HTR-8/SVneo (cell line): ENCODE measurements at places on chromosomes 7 and 10.

DNA sequence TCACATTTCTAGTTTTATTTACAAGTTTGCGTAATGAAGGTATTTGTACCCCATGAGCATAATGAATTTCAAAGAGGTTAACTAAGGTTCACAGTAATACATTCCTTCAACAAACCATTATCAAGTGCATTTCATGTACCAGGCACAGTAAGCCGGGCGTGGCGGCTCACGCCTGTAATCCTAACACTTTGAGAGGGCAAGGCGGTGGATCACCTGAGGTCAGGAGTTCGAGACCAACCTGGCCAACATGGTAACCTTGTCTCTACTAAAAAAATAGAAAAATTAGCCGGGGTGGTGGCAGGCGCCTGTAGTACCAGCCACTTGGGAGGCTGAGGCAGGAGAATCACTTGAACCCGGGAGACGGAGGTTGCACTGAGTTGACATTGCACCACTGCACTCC lies 4.3 kb upstream of the EIF3A start:
- DNase-seq = no peak

DNA sequence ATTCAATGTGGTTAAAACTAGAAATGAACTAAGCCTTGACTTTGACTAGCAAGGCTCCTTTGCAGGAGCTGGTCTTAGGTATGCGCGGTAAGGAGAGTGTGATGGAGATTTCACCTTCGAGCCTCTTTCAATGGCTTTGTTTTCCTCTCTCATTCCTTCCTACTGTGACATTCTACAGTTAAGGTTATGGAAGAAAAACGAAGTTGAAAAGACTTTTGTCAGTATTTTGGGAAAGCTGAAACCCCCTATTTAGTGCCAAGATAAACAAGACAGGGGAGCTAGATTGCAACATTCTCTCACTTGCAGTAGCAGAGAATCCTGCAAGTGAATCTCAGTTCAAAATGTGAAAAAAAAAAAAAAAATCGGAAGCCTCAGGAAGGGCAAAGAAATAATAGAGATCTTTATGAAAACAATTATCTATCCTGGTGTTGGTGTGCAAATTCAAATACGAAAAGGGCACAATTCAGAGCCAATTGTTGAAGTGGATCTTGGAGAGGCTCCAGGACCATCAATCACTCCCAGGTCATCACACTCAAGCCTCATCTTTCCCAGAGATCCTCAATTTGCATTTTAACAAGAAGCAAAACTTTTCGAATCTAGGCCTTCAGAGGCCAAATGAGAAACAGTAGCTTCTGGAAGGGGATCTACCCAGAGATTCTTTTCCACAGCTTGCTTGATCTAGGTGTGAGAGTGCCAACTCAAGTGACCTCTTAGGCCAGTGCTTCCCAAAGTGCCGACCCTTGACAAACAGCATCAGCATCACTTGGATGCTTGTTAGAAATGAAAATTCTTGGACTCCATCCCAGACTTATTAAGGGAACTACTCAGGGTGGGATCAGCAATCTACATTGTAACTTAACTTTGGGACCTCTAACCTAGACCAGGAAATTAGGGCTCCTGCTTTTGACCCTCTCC lies 163.8 kb downstream of the INHBA start:
- no peak for DNase-seq

GRCh38 chr7:36943591-36944435 lies 219.5 kb upstream of the AOAH start:
- no peak for DNase-seq

DNA sequence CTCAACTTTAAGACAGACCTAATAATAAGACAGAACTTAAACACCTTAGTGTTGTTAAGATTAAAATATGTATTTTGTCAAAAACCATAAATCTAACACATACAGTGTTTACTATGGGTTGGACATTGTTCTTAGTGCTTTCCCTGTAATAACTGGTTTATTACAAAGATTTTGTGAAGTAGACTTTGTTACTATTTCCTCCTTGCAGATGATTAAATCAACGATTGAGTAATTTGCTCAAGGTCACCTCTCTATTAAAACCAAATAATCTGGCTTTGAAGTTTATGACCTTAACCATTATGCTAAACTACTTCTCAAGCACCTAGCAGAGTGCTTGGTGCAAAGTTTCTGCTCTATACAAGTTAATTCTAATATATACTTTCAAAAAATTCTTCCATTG lies 102.7 kb upstream of the FAM3C start:
- no peak for DNase-seq

- no peak for DNase-seq
Measured at GRCh38 chr10:5732141-5732540, 47.5 kb downstream of the TASOR2 start.

- no peak for DNase-seq
Measured at GRCh38 chr10:85293483-85293882, 965.1 kb downstream of the CCSER2 start.

DNA sequence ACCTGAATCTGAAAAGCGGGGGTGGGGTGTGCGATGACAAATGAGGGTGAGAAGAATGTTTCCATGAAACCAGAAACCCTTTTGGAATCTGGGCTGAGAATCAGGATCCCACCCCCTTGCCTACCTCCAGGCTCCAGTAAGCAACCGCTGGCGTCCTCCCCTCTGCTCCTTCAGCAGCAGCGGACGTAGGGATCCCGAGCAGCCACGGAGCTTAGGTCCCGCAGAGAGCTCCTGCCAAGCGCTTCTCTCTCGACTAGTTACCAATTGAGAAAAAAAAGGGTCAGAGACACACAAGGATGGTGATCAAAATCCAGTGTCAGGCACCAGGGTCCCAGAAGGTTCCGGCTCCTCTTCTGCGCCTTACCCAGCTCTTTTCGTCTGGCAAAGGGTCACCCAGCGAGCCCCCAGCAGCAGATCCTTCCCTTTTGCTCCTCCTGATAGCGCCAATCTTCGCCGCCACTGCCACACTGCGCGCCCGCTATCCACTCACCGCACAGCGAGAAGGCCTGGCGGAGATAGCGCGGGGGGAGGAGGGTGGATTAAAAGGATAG lies 733.5 kb downstream of the ZWINT start:
- DNase-seq = no peak

- DNase-seq = no peak
Measured at GRCh38 chr10:66244953-66245352, 680.9 kb upstream of the LRRTM3 start.

DNA sequence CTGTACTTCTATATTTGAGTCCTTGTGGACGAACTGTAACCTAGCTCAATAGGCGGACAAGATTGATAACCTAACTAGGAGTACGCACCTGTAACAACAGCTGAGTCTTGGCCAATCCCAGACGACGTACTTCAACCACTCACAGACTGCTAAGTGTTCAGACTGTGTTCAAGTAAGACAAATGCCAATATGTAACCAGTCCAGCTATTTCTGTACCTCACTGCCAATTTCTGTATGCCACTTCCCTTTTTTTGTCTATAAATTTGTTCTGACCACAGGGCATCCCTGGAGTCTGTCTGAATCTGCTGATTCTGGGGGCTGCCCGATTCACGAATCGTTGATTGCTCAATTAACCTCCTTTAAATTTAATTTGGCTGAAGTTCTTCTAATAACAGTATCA lies 32.2 kb downstream of the HACD1 start:
- DNase-seq = no peak

GRCh38 chr7:99326408-99326782 lies 697 bp downstream of the ARPC1A start:
- DNase-seq = no peak

GRCh38 chr7:115478426-115478825 lies 552.1 kb downstream of the TFEC start:
- no peak for DNase-seq

GRCh38 chr7:30923774-30924413 lies 12.2 kb downstream of the AQP1 start:
- no peak for DNase-seq

DNA sequence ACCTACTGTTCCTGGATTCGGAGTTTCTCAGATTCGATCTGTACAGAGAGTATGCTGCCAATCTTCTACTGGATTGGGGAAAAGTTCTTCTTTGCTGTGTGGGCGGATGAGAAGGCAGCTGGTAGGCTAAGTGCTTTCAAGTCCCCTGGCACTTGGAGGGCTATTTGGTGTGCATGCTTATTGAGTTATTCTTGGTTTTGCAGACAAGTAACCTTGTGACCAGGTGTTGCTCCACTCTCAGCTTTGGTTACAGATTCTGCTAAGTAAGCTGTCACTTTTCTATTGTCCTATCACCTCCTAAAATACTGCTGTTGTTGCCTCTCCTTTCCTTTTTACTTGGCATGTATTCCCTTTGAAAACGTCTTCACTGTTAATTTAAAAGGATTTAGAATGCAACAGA lies 1375.1 kb upstream of the LRRTM3 start:
- DNase-seq = no peak

- DNase-seq = no peak
Measured at GRCh38 chr10:30176776-30177533, 117.6 kb upstream of the JCAD start.

GRCh38 chr7:128211626-128212025 lies 29.5 kb upstream of the LEP start:
- DNase-seq = no peak

DNA sequence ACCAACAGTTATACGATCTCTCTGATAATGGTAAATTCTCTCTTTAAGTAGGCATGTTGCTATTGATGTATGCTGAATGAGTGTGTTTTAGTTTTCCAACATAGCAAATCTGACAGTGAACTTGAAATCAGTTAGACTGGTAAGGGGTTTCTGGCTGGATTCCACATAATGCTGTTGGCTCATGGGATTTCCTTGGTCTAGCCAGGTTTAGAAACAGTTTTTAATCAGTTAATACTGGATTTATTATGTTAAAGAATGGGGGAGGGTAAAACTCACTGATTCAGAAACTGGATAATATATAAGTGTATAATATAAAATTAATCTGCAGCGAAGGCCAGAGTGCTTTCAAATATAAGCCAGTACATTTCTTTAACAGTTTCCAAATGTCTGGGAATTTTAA lies 55.6 kb downstream of the PCDH15 start:
- DNase-seq = no peak

GRCh38 chr10:113158183-113158582 lies 208.1 kb downstream of the TCF7L2 start:
- no peak for DNase-seq

GRCh38 chr10:60434418-60435046 lies 44.9 kb upstream of the ANK3 start:
- peak; percentile 48 for DNase-seq
